Hematopoietic multipotent progenitor cell treated with erythropoietin and hydrocortisone succinate and interleukin-3 and kit ligand, for 8 days (in vitro differentiated cells): ENCODE measurements at places on chromosomes 12 and 14.

- no peak for DNase-seq
Measured at GRCh38 chr14:73393375-73393774, 65.0 kb downstream of the NUMB start.

DNA sequence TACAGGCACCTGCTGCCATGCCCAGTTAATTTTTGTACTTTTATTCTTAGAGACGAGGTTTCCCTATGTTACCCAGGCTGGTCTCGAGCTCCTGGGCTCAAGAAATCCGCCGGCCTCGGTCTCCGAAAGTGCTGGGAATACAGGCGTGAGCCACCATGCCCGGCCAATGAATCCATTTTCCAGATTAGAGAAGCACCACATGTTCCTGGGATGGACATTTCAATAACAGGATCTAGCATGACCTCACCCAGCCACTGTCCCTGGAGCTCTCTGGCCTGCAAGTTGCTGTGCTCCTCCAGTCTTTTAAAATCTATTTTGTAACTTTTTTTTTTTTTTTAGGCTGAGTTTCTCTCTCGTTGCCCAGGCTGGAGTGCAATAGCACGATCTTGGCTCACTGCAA lies 2.2 kb downstream of the GPR132 start:
- DNase-seq = no peak

DNA sequence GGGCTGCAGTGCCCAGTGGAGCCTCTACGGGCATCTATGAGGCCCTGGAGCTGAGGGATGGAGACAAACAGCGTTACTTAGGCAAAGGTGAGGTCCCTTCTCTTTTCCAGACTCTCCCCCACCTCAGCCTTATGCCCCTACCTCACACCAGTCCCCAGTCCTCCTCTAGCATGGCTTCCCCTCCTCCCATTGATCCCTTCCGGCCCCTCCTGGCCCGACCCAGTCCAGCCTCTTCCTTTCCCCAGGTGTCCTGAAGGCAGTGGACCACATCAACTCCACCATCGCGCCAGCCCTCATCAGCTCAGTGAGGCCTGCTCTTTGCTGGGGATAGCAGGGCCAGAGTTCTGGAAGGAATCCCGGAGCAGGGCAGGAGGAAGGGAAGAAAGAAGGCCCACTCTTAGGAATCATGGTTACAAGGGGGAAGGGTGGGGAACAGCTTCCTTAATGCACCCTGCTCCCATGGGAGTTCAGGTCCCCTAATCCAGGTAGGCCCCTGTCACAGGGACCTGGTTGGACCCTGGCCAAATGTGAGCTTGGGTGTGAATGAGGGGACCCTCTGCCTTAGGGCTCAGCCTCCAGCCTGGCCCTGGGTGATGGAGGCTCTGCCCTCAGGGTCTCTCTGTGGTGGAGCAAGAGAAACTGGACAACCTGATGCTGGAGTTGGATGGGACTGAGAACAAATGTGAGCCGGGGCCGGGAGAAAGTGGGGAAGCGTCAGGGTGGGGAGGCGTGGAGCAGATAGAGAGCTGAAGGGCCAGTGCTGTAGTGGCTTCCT lies 2.2 kb downstream of the ENO2 start:
- DNase-seq = no peak

- no peak for DNase-seq
Measured at GRCh38 chr12:90501412-90501811, 453.6 kb downstream of the CCER1 start.

- no peak for DNase-seq
Measured at GRCh38 chr12:124493809-124494750, 73.3 kb downstream of the NCOR2 start.
